T-helper 1 cell (primary cell): ENCODE measurements at places on chromosomes 1 and 21.

GRCh38 chr1:8063298-8064036 is 37.4 kb upstream of the ERRFI1 start:
- no peak for DNase-seq

DNA sequence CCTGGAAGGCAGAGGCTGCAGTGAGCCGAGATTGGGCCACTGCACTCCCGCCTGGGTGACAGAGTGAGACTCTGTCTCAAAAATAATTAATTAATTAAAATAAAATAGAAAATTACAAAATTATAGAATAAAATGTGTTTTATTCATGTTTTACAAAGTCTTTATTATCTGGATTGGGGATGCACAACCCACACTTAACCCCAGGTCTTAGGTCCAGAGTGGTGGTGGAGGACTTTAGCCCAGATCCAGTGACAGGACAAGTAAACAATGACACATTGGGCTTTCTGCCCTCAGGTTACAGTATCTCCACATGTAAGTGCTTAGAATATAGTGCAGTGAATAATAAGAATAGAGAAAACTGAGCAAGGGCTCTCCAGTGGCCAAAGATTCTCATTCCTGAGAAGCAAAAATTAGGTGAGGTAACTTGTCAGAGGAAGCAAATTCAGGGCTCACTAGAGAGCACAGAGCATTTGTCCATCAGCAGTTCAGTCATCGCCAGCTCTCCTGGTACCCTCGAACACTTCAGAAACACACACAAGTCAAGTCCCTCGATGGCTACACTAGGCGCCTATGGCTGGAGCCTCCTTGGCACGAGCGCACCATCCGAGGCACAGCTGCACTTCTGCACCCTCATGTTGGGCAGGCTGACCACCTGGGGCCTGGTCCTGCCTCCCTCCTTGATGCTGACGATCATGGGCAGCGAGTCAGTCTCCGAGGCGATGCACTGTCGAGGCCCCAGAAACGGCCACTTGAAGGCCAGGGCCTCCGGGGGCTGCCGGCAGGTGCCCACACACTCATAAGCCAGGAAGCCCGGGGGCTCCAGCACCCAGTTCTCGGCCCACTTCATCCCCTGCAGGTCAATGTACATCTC is 2.6 kb downstream of the LEFTY1 start:
- DNase-seq: no peak

GRCh38 chr1:169647512-169647911 is 17.6 kb upstream of the SELP start:
- no peak for DNase-seq

GRCh38 chr1:230510496-230510895 is 84.4 kb upstream of the PGBD5 start:
- DNase-seq: no peak

GRCh38 chr21:20257052-20257740 is 741.0 kb upstream of the NCAM2 start:
- DNase-seq: no peak

- no peak for DNase-seq
Measured at GRCh38 chr1:211831558-211832323, 1.2 kb upstream of the LPGAT1 start.

DNA sequence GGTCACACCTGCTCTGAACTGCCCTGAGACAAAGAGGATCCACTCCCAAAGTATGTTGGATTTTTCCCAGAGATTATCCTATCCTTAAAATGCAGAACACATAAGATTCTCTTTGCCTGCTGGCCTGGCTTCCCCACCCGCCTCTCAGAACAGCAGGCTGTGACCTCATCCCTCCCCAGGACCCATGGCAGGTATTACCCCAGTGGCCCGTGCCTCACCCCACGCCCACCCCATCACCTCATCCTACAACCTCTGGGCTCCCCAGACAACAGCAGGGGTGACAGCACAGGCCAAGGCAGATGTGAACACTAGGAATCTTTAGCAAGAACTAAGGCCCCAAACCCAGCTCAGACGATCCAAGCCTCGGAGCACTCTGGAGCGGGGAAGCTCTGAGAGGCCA is 35.1 kb upstream of the S100A7 start:
- no peak for DNase-seq

DNA sequence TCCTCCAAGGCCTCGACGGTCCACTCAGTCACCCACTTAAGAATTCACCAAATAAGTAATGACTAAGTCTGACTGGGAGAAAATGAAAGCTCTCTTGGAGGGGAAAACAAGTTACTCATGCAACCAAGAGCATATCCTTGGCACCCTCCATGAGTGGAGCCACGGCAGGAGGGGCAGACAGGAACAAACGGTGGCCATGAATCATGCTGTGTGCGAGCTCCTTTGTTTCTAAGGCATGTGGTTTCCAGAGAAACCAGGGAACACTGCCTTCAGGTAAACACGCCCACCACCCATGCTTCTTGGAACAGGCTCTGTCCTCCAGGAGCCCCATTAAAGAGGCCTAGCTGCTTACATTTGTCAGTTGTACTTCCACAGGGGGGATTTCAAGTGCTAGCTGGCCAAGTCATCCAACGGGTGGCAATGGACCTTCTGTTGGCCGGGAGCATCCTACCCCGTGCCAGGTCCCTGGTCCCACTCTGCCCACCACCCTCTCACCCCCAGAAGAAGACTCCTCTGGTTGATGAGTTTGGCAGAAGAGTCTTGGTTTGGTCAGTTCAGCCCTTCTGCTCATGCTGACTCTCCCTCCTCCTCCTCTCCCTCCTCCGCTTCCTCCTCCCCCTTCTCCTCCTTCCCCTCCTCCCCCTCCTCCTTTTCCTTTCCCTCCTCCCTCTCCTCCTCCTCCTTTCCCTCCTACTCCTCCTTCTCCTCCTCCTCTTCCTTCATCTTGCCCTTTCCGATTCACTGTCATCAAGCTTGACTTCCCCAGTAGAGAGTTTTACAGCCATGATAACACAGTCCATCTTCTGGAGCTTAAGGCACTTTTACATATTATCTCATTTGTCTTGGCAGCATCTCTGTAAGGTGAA is 107.6 kb downstream of the CCDC185 start:
- DNase-seq: no peak

DNA sequence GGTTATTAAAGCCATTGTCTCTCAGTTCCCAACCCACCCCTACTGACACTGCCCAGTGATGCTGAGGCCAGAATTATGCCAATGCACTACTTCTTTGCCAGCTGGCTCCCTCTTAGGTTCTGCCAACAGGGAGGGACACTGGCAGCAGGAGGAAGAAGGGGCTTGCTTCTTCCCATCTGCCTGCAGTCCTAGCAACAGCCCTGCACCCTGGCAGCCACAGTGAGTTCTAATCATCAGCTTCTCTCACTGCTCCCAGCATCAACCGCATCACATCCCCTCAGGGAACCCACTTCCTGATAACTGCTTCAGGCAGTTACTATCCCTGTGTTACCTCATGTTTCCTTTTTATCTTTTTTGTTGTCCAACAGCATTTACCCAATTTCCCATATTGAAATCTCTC is 86.2 kb downstream of the UBR4 start:
- DNase-seq: no peak

GRCh38 chr1:172832006-172832725 is 173.3 kb downstream of the FASLG start:
- DNase-seq: no peak

DNA sequence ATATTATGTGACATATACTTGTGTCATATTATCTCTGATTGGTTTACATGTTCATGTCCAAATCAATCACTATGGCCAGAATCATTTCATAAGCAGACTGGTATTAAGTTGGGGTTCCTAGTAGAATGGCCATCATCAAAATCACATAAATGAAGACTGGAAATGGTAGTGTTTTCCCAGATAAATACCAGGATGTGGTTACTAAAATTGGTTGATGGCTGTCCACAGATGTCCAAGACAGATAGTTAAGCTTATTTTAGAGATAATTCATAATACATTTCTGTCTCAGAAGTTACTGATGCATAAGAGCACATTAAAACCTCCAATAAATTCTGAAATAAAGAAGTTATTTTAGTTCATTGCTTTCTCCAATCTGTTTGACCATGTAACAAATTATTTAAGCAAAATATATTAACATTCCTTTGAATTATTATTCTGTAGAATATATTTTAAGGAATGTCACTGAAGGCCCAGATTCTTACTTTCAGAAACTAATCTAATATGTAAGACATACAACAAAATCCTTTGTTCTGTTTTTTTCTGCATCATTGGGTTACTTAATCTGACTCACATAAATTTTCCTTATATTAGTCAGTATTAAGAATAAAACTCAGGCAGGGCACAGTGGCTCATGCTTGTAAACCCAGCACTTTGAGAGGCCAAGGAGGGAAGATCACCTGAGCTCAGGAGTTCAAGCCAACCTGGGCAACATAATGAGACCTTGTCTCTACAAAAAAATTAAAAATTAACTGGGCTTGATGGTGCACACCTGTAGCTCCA is 483.9 kb downstream of the PTPRC start:
- no peak for DNase-seq

GRCh38 chr21:16117851-16118590 is 388.2 kb downstream of the USP25 start:
- no peak for DNase-seq

GRCh38 chr1:216758161-216758560 is 34.9 kb upstream of the ESRRG start:
- DNase-seq: no peak

- no peak for DNase-seq
Measured at GRCh38 chr21:46515109-46515508, 56.4 kb downstream of the DIP2A start.

- DNase-seq: no peak
Measured at GRCh38 chr1:226737819-226738420, 1.2 kb downstream of the ITPKB start.

DNA sequence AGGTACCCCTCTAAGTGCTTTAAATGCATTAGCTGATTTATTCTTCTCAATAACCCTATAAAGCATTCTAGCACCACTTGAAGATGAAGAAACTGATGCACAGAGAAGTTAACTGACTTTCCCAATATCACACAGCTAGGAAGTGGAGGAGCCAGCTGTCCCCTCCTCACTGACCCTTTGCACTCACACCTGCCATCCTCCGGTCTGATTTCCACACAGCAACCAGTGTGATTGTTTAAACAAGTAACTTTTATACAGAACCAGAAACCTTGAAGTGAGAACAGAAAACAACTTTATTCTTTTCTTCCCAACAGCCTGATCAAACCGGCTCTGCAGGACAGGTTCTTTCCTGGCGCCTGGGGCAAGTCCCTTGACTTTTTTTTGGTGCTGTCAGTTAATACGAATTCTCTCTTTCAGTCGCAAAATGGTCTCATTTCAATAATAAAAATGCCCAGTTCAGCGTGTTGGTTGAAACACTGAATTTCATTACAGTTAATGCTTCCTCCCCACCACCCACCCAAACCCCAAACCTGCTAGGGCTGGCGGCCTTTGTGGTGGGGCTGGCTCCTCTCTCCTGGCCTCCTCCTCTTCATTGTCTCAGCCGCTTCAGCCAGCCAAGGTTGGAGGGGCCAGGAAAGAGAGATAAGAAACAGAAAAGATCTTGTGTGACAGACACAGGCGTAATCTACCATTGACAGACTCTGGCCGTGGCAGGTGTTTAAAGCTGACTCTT is 26.4 kb upstream of the EEIG2 start:
- DNase-seq: no peak

DNA sequence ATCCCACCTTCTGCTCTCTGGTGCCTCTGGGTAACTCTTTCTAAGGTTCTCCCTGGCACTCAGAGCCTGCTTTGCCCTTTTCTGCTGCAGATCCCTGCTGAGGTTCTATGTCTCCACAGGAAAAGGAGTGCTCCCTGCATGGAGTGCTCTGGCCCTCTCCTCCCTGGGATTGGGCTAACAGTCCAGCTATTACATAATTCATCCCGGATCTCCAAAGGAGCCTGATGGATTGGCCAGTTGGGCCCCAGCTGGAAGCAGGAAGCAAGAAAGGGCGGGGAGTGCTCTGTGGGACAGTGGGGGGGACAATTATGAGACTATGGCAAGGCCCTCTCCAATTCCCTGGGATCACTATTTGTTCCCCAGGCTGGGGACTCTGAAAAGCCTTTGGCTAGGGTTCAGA is 51.9 kb upstream of the GOLT1A start:
- DNase-seq: no peak

DNA sequence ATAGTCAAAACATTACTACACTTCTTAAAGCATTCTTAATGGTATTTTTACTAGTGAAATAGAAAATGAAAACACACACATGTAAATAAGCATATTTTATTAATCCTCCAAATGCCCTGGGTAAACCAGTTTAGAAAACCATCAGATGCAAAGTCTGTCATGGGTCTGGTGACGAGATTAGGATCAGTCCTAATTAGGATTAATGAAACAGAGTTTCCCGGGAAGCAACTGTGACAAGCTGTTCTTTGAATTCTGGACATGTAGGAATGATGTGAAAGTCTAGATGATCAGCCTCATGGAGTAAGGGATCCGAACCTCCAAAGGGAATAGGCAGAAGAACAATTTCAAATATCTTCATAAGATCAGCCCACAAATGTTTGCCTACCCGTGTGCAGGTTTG is 250.2 kb downstream of the KIF26B start:
- DNase-seq: no peak

- peak; percentile 71 for DNase-seq
Measured at GRCh38 chr1:114282751-114283403, 129.2 kb upstream of the SYT6 start.

DNA sequence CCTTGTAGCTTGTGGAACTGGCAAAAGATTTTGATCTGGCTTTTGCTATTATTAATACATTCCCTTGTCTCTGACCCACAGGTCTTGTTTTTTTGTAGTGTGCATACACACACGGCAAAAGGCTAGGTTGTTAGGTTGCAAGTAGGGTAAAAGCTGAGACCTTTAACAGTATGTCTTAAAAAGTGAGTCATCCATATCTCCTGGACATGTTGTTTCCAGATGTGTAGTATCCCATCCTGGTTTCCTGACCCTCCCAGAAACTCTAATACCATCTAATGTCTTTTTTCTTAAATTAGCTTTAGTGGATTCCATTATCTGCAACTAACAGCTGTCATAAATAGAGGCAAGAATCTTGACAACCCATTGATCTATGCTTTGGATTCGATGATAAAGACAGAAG is 14.7 kb downstream of the OVGP1 start:
- no peak for DNase-seq

DNA sequence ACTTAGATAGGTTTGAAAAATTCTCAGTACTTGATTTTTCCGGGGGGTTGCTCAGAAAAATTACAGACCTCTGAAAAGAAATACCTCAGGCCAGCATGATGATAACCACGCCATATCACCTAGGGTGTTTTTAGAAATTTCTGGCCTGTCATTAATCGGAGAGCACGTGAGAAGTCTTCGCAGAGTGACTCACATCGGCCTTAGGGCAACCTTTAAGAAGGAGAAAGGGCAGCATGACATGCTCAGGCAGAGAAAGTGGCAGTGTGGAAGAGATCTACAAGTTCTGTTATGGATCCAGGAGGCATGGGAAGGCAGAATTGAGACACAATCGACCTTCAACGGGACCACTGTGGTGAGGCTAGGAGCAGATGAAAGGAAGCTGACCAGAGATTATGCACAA is 506.3 kb downstream of the LMO4 start:
- no peak for DNase-seq

GRCh38 chr1:18302788-18303413 is 177.8 kb upstream of the KLHDC7A start:
- DNase-seq: no peak

GRCh38 chr21:42495765-42496119 is 282 bp downstream of the RSPH1 start:
- DNase-seq: no peak

GRCh38 chr1:97034651-97035050 is 313.1 kb downstream of the PTBP2 start:
- no peak for DNase-seq
